ENCODE measurements at places on chromosomes 1 and 21. TPM values are rescaled to one million over a fixed set of nuclear protein-coding genes. Genes with fewer than 3 reads are reported as not detected.

DNA sequence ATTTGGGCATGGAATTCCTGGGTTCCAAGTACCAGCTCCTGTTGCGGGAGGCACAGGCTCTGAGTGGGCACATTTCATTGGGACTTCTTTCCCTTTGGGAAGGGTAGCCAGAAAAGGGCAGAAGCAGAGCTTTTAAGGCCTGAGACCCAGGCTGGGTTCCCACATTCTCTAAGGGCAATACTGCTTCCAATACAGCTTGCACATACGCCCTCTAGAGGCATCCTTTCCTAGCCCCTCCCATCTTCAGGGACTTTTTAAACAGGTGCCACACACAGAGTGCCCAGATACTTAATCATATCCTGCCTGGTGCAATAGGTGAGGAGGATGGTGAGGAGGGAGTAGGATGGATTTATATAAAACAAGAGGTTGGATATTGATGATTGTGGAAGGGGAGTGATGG lies 5.7 kb downstream of the GPR88 start:
- DNase-seq: no peak

DNA sequence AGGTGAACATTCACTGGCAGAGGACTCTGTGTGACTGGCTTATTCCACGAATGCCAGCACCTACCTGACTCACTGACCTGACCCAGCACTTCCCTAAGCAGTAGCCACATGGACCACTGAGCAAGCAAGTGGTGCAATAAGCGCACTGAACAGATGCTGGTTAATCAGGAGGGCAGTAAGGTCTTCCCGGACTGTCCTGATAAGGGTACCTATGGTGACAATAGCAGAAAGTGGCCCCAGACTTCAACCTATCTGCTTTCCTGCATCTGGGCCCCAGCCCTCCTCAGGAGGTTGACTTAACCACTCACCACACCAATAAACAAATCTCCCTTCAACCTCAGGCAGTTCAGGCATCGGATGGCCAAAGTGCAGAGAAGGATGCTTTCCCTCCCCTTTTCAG lies 65.7 kb downstream of the SETD4 start:
- DNase-seq: no peak

DNA sequence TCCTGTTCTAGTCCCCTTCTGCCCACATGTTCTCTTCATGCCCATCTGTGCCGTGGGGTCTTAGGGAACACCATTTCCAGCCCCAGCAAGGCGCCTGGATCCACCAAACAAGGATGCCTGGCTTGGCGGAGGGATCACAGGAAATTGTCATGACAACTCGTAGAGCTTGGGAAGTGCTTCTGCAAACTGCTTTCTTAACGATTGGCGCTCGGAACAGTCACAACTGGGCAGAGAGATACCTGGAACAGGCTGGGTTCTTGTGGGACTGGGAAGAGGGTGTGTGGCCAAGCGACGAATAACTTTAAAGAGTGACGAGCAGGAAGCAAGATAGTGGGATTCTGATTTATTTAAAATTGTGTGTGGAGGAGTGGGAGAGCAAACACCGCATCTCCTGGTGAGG lies 329.8 kb downstream of the RPS6KC1 start:
- no peak for DNase-seq

DNA sequence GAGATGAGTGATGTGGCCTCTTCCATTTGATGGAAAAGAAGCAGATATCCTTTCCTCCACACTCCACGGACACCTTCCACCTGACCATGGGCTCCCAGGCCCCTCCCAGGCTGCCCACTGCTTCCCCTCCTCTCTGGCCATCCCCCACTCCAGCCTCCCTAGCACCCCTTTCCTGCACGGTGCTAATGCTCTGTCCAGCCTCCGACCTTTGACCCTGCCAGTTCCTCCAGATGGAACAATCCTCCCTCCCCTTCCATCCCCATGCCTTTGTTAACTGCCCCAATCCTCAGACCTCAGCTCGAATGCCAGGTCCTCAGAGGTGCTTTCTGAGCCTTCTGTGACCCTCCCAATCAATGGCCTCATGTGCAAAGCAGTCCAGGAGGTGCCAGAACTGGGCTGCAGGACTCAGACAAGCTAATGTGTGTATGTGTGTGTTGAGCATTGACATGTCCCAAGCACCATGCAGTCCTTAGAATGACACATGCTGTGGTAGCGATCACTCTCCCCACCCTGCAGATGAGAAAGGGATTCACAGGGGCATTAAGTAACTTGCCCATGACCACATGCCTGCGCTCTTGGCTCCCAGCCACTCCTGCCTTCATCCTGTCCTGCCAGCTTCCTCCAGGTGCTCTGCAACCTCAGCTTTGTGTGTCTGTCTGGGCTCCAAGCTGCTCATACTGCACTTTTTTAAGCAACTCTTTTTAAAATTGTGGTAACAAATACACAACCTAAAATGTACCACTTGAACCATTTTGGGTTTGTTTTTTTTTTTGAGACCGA lies 63.5 kb upstream of the EDN2 start:
- DNase-seq: no peak

DNA sequence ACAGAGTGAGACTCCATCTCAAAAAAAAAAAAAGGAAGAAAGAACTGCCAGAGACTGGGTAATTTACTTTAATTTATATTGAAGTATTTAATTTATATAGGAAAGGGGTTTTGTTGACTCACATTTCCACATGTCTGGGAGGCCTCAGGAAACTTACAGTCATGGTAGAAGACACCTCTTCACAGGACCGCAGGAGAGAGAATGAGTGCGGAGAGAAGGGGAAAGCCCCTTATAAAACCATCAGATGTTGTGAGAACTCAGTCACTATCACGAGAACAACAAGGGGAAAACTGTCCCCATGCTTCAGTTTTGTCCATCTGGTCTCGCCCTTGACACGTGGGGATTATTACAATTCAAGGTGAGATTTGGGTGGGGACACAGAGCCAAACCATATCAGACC lies 25.8 kb upstream of the PPP1R8 start:
- DNase-seq: no peak

GRCh38 chr1:150718225-150718891 lies 2.3 kb downstream of the HORMAD1 start:
- DNase-seq: no peak

GRCh38 chr1:196142111-196142640 lies 466.1 kb downstream of the KCNT2 start:
- DNase-seq: no peak

Gene MAP10
- 0.56 TPM for total RNA-seq

Gene CYP4A11
- total RNA-seq: not detected

Gene FOXD2
- total RNA-seq: not detected

Gene MANEAL
- 1.3 TPM for total RNA-seq

Gene CYP4B1
- total RNA-seq: 194 TPM

Gene DIO1
- total RNA-seq: not detected

Data from omental fat pad (tissue), 4 donors.